Small intestine (tissue), 16 donors: ENCODE measurements at places on chromosomes 4 and X.

DNA sequence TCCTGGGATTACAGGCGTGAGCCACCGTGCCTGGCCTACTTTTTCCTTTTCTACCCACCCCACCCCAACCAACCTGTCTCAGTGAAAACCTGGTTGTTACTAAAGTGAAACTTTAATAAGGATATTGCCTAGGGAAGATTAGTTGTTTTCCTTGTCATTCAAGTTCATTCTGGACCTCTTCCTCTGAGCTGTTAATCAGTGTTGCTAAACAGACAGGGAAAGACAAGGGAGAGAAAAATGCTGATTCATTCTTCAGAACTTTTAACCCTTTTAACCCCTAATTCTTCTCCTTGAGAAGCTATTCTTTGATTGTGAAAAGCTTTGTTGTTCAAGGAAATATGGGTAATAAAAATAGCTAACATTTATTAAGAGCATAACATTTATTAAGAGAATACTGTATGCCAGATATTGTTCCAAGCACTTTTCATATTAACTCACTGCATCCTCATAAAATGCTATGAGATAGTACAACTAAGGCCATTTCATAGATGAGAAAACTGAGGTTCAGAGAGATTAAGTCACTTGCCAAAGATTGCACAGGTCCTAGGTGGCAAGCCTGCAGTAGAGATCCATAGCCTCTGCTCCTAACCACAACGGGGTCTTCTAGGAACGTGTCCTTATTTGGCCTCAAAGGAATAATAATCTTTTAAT lies 34.8 kb downstream of the OSTC start:
- no peak for DNase-seq

DNA sequence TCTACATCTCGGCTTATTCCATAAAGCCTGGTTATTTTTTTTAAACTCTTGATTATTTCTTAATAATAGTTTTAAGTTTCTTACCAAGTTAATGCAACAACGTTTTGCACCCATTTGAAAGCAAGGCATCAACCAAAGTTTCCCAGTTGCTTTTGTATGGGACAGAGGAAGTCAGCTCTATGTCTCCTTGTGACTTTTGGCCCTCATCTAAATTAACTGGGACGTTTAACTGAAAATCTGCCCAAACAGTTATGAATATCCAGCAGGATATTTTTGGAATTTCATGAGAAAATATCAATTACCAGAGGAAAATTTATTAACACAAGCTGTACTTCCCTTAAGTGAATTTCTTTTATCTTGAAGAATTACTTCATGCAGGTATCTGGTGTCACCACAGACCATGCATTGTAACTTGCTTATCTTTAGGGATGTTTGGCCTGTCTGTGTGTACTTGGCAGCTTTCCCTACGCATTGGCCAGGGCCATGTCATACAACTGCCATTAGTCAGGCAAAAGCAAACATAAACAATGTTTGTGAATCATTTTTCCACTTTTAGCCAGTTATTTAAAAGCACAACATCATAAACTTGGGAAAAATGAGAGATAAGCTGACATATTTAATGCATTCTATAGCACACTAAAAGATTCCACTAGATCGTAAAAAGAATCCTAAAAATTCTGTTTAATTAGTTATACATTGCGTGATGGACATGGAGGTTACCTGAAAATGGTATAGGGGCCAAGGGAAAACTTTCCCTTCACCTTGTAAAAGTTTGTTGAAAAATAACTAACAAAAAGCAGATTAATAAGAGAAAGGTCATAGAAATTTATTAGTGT lies 101.4 kb upstream of the PDE5A start:
- DNase-seq: peak; percentile 24

DNA sequence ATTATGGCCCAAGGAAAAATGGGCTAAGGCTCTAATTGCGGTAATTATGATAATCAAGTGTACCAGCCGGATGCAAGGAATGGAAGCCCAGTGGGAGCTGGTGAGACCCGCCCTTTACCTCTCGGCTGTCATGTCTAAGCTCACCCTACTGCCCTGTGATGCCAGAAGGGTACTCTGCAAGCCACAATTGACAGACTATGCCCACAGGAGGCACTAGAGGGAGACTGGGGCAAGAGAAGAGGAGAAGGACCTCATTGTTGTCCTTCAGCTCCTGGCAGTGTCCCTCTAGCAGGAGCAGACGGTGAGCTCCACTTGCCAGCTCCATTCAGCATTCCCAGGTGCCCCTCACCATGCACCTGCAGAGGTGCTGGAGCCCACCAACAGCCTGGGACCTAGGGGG lies 141.8 kb downstream of the SMIM20 start:
- DNase-seq: no peak

GRCh38 chr4:180106122-180106521 lies 2137.1 kb upstream of the TENM3 start:
- DNase-seq: no peak

DNA sequence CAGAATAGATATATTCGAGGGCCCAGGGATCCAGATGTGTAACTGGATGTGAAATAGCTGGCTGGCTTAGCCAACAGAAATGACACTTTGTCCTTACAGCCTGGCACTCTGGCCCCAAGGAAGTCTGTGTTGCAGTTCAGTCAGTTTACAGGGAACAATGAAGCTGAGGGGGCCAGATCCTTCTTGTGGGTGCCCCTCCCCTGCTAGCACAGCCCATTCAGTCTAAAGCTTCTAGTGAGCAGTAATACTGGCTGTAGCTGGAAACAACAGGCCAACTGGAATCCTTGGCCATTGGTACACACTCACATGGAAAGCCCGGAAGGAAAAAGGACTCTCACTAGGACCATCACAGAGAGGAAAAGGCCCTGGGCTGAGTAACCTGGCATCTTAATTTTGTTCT lies 22.7 kb upstream of the CD40LG start:
- DNase-seq: no peak

- no peak for DNase-seq
Measured at GRCh38 chr4:45345558-45345957, 619.2 kb upstream of the GNPDA2 start.

DNA sequence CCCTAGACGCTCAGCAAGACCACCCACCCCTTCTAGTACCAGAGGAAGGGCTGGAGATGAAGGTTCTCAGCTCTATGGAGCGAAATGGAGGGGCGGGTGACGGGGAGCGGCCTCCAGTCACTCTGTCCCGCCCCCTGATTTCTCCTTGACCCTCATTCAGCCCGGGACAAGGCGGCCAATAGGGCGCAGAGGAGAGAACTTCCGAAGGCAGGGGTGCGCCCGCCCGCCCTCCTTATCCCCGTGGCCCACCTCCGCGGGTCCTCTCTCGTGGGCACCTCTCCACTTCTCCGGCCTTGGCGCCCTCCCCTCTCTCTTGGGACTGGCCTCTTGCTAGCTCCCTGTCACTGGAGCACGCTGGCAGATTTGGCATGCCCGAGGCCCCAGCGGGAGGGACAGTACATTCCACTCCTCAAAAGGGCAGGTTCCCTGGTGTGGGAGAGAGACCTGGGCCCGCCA lies 1.1 kb upstream of the SEPTIN6 start:
- DNase-seq: no peak

GRCh38 chr4:169143335-169143734 lies 127.4 kb downstream of the SH3RF1 start:
- no peak for DNase-seq

DNA sequence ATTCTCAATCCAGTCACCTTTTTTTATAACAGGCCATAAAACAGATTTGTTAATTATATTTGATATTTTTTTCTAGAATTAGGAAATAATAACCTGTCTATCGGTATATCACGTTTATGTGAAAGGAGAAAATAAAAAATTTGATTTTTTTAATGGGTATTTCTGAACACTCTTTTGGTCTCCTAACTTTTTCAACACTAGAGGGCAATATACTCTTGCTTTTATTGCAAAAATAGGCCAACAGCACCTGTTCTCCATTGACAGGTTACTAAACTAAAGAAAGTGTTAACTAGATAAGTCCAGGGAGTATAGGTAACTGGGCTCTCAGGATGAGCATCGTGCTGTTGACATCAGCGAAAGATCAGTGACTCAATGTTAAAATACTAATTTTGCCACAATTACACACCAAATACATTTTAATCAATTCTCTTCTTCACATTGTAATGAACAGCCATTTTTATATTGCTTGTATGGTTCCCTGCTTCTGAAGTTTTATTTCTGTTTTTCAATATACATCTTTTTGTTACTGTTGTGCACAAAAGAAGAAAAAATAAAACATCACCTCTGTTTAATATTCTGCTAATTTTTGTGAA lies 22.8 kb downstream of the NDST4 start:
- peak; percentile 39 for DNase-seq

DNA sequence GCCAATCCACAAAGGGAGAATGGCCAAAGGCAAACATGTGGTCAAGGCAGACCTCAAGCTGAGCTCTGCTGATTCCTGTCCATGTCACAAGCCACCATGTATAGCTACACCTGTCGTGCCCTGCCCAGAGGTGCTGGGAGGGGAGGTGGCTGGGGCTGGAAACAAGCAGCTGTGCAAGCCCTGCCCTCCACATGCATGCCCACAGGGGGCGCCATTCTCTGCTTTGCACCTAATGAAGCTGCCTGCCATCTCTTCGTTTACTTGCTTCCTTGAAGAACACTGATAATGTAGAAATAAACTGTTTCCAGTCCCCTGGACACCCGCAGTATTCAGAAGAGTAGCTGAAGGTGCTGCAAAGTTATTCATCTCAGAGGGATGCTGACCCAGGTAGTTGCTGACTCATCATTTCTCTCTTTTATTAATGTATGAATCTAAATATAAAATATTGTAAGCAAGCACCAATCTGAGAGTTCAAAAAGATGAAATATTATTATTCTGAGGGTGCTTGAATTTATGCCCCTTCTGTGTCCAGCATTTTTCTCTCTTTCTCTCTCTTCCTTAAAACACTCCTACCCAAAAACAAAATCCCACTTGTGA lies 278.6 kb downstream of the ADGRA3 start:
- peak; percentile 83 for DNase-seq

- DNase-seq: no peak
Measured at GRCh38 chr4:8167291-8167690, 8.7 kb upstream of the ABLIM2 start.

DNA sequence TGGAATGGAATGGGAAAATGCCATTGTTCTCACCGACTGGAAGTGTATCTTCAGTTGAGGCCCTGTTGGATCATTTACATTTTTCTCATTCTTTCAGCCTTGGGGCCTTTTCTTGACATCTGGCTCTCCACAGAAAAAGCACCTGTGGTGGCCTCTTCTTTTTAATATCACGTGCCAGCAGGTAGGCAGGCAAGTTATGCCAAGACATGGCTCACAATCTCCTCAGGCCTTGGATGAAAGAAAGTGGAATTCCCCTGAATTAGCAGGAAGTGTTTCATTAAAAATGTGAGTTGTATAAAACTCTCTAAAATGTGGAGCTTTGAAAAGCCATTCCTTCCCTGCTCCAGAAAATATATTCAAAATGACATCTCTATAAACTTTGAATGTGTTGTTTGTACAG lies 122.1 kb downstream of the FRAS1 start:
- DNase-seq: no peak

DNA sequence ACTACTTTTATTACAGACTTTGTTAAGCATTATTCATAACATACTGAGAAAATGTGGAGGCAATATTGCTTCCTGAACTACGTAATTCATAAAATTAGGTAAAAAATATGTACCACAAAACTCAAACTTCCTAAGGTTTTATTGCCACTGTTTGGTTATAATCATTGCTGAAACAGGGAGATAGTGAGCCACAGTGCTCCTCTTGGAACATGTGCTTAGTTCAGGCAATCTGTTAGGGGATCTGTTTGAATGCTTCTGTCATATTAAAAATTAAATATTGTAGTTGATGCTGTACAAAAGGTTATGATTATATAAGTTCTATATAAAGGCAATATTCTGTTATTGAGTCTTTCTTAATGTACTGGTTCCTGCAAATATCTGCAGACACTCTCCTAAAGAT lies 480.7 kb downstream of the GRXCR1 start:
- DNase-seq: no peak

DNA sequence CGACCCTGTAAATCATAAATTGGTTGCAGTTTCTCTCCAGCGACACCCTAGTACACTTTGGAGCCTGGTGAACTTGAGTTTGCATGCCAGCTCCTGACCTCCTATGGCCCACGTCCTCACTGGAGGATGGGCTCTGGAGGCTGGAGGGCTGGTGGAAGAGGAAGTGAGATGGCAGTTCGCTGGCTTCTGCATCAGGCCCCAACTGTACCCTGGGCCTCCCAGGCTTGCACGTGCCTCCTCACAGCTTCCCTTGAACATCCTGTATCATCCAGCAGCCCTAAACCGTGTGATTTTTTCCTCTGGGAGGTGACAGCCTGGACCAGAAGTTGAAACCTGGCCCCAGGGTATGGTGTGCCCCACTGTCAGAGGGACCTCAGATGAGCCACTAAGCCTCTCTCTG lies 78.5 kb downstream of the HTRA3 start:
- no peak for DNase-seq

GRCh38 chr4:184284336-184284690 lies 66.6 kb upstream of the ENPP6 start:
- no peak for DNase-seq

DNA sequence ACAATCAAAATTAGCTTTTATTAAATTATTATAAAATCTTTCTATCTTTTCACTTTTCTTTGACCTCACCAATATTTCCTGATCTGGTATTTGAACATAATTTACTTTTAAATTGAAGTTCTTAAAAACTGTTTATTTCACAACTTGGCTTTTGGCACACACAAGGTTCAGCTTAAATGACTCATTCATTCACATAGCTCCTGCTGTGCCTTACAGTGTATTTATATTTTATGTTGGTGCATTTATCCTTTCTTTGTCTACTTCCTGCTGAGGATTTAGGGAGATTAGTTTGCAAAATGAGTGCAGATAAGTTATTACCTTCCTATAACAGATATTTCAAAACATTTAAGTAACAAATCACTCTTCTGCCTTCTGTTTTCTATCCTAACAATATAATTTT lies 430.6 kb downstream of the DTHD1 start:
- no peak for DNase-seq

DNA sequence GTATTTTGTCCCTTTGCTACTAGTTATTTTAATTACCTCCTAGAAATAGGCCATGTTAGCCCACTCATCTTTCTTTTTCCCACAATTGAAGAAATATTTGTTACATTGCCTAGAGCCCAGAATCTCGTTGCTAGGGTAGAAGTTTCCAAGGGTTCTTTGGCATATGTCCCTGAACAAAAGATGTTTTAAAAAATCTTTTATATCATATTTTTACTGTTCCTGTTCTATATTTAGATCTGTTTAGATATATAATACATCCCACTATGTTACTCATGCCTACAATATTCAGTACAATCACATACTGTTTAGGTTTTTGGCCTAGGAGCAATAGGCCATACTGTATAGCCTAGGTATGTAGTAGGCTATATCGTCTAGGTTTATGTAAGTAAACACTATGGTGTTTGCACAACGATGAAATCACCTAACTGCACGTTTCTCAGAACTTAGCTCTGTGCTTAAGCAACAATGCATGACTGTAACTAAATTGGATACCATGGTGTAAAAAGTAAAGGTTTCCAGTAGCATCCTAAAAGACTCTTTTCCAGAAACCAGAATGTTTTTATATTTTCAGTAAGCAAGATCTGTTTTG lies 236.0 kb upstream of the SLIT2 start:
- no peak for DNase-seq

GRCh38 chrX:22159071-22159470 lies 113.6 kb upstream of the CBLL2 start:
- no peak for DNase-seq
